ENCODE measurements at places on chromosomes 4 and X. TPM values are rescaled to one million over a fixed set of nuclear protein-coding genes. Genes with fewer than 3 reads are reported as not detected.

DNA sequence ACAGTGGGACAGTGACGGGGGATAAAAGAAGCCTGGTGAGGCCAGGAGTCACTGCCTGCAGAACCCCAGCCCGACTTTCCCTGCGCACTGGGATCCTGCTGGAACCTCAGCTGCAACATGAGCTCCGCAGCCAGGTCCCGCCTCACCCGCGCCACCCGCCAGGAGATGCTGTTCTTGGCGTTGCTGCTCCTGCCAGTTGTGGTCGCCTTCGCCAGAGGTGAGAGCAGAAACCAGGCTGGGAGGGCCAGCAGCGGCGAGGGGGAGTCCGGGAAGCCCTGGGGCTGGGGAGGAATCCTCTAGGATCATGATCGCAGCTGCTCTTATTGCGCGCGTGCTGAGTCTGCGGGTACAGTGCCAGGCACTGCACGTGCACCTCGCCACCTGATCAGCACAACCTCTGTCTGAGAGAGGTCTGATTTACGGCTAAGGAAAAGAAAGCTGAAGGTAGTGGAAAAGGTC lies at the start of gene PF4V1:
PF4V1 (plus strand) TSS at position 51 of the 459 bp plus-strand sequence; CDS start at position 118, 67 bp downstream.
- DNase-seq, result no peak

DNA sequence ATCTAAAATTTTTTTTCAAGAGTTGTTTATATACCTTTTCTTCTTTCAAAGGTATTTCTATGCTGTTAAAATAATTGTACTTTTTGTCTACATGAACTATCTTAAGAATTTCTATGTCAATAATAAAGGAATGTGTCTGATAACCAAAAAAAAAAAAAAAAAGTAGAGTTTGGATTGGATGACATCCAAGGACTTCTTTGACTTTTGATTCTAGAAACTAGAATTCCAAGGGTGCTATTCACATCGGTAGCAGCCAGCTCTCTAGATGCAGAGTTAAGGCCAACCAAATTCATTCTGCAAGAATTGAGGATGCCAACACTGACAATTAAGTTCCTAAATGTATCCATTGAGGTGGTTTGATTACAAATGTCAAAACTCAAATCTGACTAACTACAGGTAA lies 42.0 kb upstream of the PRKG2 start:
- no peak for DNase-seq

Gene MAGEC3
- total RNA-seq, result 0.16 TPM

- DNase-seq, result no peak
Observed at GRCh38 chr4:79917246-79917645, 155.8 kb downstream of the ANTXR2 start.

DNA sequence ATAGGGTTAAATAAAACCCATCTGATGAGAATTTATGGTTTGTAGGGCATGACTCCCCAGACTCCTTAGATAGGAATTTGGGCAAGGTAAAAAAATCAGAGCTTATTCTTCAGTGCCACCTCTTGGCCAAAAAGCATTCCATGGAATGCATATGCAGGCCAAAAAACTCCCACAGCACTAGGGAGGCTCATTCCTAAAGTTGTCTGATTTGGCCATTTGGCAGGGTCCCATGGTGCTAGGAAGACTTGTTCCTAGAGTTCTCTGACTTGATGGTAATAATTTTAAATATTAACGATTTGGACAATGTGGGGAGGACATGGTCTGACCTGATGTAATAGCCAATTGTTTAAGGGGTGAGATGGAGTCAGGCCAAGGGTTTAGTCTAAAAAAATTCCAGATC lies 93.0 kb downstream of the SPIN4 start:
- DNase-seq, result no peak

DNA sequence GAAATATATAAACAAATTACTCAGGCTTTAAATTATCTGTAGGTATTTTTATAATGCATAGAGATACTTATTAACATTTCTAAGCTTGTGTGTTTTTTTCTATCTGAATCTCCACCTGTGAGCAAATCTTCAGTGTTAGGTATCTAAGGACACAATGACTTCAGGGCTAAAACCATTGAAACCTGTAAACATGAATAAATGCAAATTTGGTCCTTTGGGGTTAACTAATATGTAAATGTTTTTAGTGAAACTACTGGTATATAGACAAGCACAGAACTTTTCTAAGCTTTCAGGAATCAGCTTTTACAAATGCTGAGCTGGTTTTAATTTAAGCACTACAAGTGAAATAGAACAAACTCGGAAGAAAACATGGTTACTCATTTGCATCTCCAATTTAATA lies 147.9 kb downstream of the FBXO8 start:
- DNase-seq, result no peak

Gene PHEX
- total RNA-seq, result 0.70 TPM

- no peak for DNase-seq
Observed at GRCh38 chr4:21413807-21414370, 534.7 kb downstream of the KCNIP4 start.

GRCh38 chrX:1903236-1903935 lies 288.5 kb downstream of the ASMT start:
- DNase-seq, result no peak

DNA sequence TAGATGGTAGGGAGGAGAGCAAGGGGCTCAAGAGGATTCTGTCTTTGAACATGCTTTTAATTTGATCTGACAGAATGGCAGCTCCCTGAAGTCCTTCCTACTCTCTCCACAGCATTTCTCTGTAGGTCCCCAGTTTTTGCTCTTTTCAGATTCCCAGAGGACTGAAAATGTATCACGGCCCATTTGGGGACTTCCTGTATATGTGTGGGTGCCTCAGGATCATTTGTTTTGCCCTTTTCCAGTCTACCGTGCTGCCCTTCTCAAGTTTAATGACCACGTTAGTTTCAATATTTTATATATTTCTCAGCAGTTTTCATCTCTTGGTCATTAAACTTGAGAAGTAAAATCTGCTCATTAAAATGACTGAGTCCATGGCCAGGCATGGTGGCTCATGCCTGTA lies 2.3 kb downstream of the TBC1D1 start:
- no peak for DNase-seq

Gene TEX11
- not detected for total RNA-seq

Gene ZDHHC15
- 3.0 TPM for total RNA-seq

Gene DCHS2
- 5.1 TPM for total RNA-seq

Gene FOXR2
- total RNA-seq, result not detected

GRCh38 chr4:139887376-139887802 lies 221.8 kb downstream of the MGST2 start:
- DNase-seq, result no peak

DNA sequence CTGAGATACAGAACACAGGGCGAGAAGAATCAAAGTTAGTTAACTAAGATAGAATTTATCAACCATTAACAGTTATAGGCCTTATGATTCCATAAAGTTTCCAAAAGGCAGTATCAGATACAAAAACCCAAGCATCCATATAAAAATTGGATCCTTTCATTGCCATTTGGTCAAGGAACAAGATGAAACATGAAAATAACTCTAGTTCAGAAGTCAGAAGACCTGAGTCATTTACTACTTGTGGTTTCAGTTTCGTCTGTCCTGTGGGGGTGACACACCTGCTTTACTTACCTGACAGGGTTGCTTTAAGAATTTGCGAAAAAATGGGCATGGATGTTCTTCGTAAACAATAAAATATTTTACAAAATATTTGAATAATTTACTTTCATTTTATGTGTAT lies 130.8 kb downstream of the ANAPC10 start:
- DNase-seq, result no peak

DNA sequence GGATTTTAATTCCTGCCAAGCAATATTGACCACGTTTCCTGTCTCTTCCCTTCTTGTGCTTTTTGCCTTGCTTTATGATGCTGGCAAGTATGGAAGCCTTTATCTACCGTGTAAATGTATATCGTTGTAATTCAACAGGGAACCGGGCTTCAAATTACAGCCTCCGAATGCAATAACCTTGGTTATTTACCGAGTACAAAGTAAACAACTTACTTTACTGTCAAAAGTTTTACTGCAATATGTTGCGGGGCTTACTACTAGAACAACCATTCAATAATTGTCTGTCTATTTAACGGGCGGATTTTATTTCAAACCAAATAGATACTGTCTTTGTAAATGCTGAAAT lies 73.1 kb downstream of the PALLD start:
- no peak for DNase-seq

- no peak for DNase-seq
Observed at GRCh38 chr4:57190601-57191481, 80.7 kb upstream of the IGFBP7 start.

Gene RPS3A
- 2,319 TPM for total RNA-seq

DNA sequence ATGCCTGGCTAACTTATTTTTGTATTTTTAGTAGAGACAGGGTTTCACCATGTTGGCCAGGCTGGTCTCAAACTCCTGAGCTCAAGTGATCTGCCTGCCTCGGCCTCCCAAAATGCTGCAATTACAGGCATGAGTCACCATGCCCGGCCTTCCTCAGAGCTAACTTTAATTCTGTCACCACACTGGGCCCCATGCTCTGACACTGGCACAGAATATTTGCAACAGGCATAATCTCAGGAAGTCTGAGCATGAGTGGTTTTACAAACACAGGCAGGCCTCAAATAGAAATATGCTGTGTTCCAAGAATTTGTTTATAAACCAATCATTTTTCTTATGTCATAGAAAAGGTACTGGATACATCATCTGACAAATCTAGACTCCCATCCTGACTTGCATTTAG lies 32.7 kb upstream of the FAM9C start:
- no peak for DNase-seq

GRCh38 chr4:148061795-148062194 lies 329.9 kb downstream of the ARHGAP10 start:
- DNase-seq, result no peak

Gene ADAM29
- not detected for total RNA-seq

Gene NPNT
- total RNA-seq, result 68.6 TPM

DNA sequence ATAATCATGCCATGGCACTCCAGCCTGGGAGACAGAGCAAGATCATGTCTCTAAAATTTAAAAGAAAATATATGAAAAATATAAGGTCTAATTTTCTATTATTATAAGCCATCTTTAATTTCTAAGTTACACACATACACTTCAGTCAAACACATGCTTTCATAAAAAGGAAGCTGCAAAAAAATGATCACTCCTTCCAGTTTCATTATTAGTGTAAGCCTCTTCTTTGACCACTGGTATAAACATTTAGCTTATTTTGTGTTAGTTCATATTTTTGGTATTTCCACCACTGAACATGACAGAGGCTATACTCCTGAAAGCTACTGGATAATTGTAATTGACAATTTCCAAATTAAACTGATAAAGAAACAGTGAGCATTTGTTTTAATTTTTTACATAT lies 163.3 kb upstream of the USP38 start:
- DNase-seq, result no peak

- DNase-seq, result no peak
Observed at GRCh38 chrX:20144491-20144890, 2.9 kb upstream of the EIF1AX start.

DNA sequence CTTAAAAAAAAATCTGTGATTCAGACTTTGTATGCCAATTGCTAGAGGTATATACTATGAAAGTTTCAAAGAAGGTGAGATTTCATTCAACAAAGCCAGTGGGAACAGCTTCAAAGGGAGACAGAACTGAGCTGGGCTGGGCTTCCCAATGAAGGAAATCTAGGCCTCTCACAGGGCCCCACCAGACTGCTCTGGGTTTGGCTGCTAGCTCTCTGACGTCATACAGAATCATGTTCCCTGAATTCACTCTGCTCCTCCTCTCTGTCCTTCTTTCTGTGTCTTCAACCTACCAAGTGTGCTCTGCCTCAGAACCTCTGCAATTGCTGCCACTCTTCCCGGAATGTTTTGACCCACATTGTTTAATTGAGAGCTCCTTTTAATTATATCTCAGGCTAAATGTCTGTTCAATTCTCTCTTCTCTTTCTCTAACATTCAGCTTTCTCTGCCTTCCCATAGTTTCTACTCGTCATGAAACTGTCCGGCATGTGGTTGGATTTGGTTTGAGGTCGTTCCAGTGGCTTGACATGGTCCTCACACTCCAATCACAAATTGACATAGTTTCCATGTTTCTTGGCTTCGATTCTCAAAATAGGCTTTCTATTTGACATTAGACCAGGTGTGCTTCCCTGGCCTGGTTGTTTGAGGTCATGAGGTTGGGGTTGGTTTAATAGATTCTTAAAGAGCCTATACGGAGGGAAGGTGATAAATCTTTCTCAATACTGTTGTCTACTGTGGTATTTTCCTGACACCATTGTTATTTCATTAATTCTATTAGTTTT lies 282.1 kb upstream of the EMCN start:
- no peak for DNase-seq

DNA sequence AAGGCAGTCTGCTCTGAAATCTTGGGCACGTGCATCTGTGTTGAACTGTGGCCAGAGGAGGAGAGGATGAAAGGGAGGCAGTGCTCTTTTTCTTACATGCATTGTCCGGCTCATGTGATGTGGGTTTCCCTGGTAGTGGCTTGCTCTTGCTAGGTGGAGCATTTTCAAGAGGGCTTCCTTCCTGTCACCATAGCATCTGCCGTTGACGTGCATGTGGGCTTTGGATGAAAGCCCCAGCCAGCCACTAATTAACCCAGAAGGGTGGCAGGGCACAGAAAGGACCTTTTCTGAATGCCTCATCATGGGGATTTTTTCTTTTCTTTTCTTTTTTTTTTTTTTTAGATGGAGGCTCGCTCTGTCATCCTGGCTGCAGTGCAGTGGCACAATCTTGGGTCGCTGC lies 121.3 kb downstream of the GPR143 start:
- no peak for DNase-seq

Gene TAF1
- 46.5 TPM for total RNA-seq

DNA sequence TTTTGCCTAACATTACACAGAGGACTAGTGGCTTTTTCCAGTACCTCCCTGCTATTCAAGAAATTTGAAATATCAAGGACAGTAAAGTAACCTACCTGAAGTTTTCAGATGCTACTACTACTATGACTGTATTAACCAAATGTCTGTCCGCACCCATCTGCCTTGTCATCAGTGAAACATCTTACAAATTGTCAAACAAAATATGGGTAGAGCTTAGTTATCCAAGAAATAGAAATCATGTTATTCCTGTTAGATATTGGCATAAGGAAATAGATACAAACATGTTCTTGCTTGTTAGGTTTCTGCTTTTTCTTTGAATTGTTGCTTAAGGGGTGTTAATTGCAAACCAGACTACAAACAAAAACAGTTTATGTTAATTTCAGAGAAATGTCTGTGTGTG lies 63.9 kb downstream of the PLS3 start:
- DNase-seq, result no peak

DNA sequence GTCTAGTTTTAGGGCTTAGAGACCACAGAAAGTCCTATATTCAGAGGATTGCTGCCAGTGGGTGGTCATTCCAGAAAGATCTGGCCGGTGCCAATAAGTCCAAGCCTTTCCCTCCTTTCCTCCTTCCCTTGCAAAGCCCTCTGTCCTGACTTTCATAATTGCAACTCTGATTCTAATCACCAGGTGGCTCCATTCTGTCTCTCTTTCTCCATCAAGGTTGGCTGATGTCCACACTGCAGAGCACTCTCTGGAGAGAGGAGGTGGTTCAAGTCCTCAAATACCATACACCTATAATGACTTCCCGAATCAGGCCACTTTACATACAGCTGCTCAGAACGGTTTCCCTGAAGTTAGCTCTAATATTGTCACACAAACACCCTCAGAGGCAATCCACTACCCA lies 22.4 kb upstream of the ARMCX4 start:
- DNase-seq, result no peak

Gene PCSK1N
- 42.8 TPM for total RNA-seq

DNA sequence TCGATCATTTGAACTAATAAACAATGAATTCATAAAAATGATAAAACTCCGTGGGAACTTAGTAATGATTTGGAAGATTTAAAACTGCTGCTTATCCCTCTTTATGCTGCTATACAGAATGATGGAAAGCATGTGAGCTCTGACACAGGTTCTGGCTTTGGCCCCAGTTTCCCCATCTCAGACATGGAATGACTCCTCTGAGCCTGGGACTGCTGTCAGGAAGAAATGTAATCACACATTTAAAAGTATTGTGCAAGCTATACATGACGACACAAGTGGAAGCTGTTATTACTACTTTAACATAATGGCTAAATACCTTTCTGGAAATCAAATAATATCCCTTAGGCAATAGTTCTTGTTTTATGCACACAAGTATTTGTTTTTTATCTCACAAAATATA lies 161.7 kb downstream of the DCHS2 start:
- DNase-seq, result no peak

Measured in mesothelial cell of epicardium (in vitro differentiated cells).